ENCODE measurements at places on chromosomes 5 and 9. TPM values are rescaled to one million over a fixed set of nuclear protein-coding genes. Genes with fewer than 3 reads are reported as not detected.

The NXNL2 gene
- polyA plus RNA-seq: 2.6 TPM

GRCh38 chr5:153159616-153160015 lies 330.9 kb upstream of the GRIA1 start:
- DNase-seq: no peak

DNA sequence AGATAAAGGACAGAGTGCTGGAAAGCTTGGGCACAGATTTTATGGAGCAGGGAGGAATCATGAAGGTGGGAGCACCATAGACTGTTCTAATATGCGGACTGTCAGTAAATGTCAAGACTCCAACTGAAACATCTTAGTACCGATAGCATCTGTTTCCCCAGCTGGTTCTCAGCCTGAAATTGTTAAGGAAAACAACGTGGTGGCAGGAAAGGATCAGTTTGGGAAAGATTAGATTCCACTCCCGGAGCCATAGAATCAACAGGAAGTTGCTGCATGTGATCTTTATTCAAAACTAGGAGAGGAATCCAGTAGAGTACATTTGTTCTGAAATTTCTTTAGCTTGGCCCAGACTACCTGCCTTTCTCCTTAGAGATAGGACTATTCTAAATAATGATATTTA lies 559.1 kb downstream of the CSNK1G3 start:
- no peak for DNase-seq

GRCh38 chr9:93565089-93565488 lies 11.3 kb upstream of the PHF2 start:
- DNase-seq: no peak

All from H1 (cell line).